NCI-H2081 (cell line): ENCODE measurements at places on chromosomes 12 and 14.

DNA sequence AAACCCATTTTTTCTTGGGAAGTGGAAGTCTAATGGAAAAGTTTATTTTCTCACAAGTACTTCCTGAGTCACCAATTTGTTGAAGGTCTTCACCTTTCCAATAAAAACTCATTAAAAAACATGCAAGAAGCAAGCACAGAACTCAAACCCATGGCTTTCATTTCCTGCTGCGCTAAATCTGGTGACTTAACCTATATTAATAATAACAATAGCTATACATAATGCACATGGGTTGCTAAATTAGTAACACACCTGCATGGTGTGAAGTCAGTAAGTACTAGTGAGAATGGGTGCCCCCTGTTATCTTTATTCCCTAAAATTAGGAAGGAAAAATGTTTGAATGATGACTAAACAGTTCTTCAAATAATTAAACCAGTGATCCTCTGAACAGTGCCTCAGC is 52.3 kb downstream of the PPP2R5C start:
- DNase-seq, result no peak

DNA sequence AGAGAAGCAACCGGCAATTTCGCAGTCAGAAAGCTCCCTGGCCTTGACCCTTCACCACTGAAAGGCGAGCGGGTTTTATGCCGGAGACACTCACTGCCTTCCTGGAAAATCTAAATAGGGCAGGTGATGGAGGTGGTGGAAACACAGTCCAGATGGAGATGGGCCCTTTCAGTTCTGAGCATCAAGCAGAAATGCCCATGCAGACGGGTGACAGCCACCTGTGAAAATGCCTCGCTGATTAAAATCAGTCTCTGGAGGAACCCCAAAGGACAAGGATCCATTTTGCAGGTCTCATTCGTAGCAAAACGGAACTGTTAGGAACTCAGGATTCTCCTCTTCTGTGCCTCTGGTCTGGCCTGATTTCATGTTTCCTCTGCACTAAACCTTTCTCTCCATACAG is 74.2 kb downstream of the FZD10 start:
- DNase-seq, result no peak

DNA sequence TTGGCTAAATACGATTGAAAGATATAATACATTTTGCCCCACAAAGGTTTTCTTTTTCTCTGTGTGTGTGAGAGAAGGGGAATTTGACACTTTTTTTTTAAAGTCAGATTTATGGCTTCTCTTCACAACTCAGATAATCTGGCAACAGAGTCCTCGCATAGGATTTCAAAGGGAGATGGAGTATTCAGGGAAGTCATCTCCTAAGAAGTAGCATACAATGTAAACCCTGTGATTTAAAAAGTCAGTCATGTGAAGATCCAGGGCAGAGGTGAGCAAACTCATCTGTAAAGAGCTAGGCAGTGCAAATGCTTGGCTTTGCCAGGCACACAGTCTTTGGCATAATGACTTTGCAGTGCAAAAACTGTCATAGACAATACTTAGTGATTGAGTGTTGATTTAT is 1526.3 kb downstream of the AACS start:
- no peak for DNase-seq

DNA sequence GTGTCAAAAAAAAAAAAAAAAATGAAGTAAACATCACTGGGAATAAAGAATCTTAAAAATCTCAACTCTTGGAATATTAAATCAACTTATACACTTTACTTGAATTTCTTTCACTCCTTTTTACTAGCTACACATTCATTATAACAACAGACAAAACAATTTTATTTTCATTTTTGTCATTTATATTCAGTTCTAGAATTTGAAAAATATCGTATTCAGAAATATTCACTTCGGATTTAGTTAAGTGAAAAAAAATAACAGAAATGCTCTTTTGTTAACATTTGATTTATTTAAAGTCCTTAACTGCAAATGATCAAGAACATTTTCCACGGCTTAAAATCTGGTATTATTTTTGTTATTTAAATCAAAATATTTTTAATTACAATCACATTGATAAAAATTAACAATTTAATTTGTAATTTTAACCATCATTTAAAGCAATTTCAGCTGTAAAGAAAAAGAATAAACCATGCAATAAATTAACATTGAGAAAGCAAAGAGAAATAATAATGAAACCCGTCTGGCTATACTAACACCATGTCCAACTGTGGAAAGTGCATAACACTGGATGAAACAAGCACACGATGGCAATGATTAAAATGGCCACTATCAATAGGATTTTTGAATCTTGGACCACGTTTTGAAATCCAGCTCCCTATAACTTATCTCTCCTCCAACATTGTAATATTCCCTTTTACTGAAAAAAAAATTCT is 5.2 kb downstream of the FOXA1 start:
- peak; percentile 27 for DNase-seq

DNA sequence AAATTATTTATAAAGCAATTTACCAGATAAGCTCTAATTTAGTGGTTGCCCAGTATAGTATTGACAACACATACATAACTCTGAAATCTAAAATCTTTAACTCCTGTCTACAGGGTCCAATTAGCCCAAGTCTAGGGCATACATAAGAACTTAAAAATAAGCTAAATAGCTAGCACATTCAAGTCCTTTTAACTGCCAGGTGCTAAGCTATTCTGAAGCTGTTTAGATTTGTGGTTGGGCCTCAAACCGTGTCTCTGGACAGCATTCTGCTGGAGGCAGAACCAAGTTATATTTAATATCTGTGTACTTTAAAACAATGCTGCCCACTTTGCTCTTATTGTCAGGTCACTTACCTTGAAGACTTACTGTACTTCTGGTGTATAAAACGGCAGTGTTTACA is 19.0 kb downstream of the RPS6KA5 start:
- DNase-seq, result peak; percentile 22

DNA sequence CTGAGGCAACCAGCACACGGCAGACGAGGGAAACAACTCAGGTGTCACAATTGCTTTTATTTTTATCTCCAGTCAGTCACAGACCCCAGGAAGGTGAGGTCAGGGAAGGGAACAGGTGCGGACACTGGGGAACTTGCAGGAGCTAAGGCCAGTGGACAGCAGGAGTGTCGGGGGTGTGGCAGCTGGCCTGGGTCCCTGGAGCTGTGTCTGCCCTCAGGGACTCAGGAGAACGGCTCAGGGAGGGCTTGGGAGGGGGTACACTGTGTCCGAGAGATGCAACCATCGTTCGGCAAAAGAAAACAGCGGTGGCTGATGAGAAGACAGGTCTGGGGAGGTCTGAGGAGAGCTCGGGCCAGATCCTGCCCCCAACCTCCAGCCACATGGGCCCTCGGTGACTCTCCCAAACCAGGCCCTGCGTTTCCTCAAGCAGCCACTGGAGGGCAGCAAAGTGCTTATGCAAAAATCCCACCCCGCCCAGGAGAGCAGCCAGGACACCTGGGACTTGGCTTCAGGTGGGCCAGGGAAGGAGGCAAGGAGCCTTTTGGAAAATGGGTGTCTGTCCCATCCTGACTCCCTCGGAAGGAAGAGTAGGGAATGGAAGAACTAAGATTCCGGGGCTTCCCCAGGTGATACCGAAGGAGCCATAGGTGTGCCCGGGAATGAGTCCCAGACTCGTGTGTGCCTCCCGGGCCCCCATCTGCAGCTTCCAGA is 24.1 kb upstream of the BCDIN3D start:
- DNase-seq, result peak; percentile 61

- DNase-seq, result no peak
These were observed 2.0 kb upstream of the TNFAIP2 start for GRCh38 chr14:103121121-103121845.

DNA sequence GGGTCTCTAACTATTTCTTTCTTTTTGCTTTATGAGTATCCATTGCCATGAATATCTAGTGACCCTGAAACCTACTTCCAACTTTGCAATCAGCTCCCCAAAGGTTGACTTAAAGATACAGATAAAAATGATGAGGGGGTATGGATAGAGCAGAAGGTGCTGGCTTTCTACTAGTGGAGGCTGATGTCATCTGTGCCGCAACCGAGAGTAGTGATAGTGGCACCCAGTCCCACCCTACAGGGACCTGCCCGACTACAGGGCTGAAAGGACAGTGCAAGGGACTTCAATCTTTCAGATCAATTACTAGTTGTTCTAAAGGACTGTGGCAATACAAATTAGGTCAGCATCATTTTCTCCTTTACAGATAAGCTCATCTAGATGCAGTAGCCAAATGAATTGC is 806.0 kb downstream of the VRK1 start:
- DNase-seq, result no peak

DNA sequence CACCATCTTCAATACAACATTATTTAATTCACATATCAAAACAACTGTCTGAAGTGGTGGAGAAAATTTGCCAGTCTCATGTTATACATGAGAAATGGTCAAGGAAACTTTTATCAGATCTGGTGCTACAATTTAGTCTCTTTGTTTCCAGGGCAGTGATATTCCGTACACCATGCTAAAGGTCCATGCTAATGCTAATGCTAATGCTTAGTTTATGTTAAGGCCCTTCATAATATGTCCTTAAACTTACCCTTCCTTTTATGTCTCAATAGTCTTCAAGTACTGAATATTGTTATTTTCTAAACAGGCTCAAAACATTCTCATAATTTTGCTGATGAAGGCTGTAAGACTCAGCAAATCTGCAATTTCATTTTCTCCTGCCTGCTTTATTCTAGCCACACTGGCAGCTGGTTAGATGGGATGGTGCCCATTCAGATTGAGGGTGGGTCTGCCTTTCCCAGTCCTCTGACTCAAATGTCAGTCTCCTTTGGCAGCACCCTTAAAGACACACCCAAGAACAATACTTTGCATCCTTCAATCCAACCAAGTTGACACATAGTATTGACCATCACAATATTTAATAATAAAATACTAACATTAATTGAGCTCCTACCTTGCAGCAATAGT is 59.8 kb downstream of the TMEM117 start:
- no peak for DNase-seq

DNA sequence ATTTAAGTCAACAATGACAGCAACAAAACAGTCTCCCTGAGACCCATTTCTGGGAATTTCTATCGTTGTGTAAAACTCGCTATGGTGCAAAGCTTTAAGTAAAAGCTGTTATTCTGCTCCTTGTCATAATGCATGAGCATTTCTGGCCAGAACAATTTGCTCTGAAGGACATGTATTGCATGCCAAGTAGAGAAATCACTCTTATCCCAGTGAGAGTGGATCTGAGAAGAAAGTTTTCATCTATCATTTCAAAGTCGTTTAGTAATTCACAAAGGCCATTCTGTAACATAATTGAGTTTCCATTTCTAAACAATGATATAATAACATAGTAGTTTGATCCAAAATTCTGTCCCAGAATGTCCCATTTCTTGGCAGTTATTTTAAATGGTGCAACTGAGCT is 86.6 kb downstream of the TBC1D30 start:
- DNase-seq, result no peak

DNA sequence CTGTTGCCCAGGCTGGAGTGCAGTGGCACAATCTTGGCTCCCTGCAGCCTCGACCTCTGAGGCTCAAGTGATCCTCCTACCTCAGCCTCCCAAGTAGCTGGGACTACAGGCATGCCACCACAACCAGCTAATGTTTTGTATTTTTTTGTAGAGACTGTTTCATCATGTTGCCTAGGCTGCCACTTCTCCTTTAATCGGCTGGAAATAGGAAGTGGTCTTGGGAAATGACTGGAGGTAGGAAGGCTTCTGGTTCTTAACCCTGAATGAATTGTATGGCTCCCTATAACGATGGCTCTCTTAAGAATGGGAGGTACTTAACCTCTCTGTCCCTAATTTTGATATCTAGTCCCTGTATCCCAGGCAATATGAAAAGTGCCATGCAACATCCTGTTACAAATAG is 113.9 kb upstream of the USP15 start:
- DNase-seq, result no peak

- DNase-seq, result no peak
These were observed 10.9 kb upstream of the ADSS1 start for GRCh38 chr14:104712881-104713734.
